ENCODE measurements at places on chromosomes 5 and 9. TPM values are rescaled to one million over a fixed set of nuclear protein-coding genes. Genes with fewer than 3 reads are reported as not detected.

DNA sequence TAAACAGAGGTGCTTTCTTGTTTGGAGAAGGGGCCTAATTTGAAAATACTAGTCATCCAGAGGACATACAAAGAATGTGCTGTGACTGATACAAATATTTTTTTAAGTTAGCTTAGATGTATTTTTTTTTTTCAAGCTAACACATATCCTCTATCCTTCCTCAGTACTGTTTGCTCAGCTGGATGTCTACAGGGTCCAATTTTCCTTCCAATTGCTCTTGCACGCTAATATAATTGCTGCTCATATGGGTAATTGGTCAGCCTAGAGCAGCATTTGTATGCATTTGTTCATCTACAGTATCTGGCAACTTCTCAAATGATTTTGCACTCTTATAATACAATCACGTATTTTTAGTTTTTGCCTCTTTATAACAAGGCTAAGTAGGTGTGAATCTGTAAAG, 84.7 kb downstream of the ZDHHC21 start:
- no peak for DNase-seq

The B4GALT1 gene
- 76.1 TPM for total RNA-seq

The SV2C gene
- total RNA-seq, result 0.15 TPM

- DNase-seq, result no peak
These were observed 60.5 kb downstream of the BASP1 start for GRCh38 chr5:17277907-17278306.

The RNF183 gene
- not detected for total RNA-seq

DNA sequence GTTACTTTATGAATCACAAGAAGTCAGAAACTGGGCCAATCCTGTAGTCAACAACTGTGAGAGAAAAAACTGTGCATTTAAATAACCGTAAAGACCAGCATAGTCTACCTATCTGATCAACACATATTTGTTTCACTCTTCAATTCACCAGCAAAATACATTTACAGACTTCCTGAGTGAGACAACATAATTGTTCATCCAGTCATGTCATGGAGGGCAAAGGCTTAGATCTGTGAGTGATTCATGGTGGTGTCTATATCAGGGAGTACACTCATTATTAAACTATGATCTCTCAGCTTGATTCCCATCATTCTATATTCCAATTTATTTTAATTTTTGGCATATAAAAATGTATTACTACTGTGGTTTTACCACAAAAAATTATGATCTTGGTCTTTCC, 694.6 kb downstream of the DNAH5 start:
- DNase-seq, result no peak

GRCh38 chr5:108521841-108522506, 140.1 kb upstream of the FBXL17 start:
- DNase-seq, result no peak

DNA sequence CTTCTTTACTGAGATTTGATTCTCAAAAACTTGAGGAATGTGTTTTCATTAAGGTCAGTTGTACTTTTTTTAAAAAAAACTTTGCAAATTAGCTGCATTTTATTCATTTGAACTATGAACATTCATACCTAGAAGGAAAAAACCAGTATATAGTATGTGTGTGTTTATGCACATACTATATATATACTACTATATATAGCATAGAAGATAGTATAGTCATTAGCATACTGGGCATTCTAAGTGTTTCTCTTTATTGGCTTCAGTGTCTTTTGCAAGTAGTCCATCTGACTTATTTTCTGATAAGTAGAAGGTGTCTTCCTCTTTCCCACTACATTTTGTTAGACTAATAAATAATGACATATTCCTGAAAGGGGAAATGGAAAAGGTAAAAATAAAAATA, 33.0 kb downstream of the ELOVL7 start:
- no peak for DNase-seq

The TCF7 gene
- 1.7 TPM for total RNA-seq

DNA sequence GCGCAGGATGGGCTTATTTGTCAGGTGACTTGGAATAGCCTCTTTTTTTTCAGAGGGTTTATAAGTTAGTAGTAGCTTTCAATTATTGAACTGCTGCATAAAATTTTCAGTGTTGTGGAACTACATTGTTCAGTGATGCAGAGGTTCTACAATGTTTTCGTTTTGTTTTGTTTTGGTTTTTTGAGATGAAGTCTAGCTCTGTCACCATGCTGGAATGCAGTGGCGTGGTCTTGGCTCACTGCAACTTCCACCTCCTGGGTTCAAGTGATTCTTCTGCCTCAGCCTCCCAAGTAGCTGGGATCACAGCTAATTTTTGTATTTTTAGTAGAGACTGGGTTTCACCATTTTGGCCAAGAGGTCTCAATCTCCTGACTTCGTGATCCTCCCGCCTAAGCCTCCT, 22.0 kb downstream of the NUP188 start:
- no peak for DNase-seq

- DNase-seq, result no peak
These were observed 13.3 kb upstream of the SEPTIN8 start for GRCh38 chr5:132790201-132790865.

- DNase-seq, result no peak
These were observed 3.4 kb upstream of the CCNO start for GRCh38 chr5:55236800-55237199.

DNA sequence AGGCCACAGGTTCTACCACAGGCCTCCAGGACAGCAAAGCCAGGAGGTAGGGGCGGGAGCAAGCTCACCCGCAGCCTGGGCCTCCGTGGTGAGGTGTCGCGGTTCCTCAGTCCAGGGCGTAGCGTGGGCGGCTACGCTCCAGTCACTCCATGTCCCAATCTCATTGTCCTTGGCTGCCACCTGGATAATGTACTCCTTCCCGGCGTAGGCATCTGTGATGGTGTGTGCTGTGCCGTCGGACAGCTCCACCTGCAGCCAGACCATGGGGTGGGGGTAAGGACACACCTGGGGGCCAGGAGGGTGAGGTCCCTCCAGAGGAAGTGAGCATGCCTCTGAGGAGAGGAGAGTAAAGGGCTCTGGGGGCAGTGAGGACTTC, 29.8 kb upstream of the ENHO start:
- DNase-seq, result no peak

DNA sequence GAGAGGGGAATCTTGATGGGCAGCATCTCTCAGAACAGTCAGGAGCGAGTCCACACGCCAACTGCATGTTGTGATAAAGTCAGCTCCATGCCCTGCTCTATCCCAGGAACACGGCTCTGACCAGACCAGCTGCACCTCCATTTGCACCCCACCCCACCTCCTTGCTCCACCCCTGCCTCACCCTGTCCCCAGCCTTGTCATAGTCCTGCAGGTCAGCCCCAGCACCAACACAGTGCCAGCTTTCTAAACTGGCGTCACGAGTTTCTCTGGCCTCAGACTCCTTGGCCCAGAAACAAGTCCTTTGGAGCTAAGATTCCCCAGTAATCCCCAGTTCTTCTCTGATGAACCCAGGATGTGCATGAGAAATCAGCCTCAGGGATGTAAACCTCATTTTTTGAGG, 23.5 kb downstream of the GGTA1 start:
- DNase-seq, result no peak

GRCh38 chr5:16936150-16936988, at the start of gene MYO10:
Gene MYO10 (minus strand): TSS chr5:16936288. CDS start chr5:16935808, 480 bp downstream.
- DNase-seq, result peak; percentile 68

DNA sequence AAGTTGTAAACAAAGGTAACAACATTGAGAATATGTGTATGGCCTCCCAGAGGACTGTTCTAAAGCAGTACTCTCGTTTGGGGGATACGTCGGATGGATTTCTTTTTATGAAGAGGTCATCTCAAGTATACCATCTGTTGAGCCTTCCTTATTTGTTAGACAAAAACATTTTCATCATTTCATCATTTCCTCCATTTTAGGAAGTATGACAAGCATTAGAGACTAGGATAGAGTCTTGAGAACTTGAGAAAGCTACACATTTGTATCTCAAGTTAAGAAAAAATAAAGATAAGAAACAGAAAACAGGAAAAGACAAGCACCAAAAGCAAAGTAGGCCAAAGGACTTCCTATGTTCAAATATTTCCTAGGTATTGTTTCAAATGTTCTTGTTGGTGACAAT, 307.0 kb downstream of the EFNA5 start:
- DNase-seq, result no peak

- no peak for DNase-seq
These were observed 32.4 kb downstream of the HAPLN1 start for GRCh38 chr5:83688281-83688680.

- DNase-seq, result no peak
These were observed 61.2 kb upstream of the TAF11L2 start for GRCh38 chr5:17436761-17437221.

DNA sequence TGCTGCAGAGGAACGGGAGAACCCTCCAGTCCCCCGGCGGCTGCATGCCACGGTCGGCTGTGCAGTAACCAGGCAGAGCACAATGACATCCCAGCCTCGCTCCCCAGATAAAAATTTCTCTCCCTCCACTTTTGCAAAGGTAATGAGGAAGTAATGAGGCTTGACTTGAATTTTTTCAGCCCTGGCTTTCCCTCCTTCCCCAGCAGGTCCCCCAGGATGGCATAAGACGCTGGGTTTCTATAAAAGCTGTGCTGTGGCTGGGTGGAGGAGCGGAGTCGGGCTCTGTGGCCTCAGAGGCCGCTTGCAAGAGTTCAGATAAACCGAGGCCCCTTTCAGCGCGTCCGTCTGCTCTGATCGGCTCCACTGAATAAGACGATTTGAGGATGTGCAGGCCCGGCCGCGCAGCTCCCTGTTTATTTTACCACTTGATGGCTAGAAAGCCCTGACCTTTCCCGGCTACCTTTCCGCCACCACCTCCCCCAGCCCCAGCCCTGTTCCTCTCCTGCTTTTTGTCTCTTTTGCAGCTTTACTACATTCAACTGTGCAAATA, 351.9 kb upstream of the IRX2 start:
- DNase-seq, result no peak

DNA sequence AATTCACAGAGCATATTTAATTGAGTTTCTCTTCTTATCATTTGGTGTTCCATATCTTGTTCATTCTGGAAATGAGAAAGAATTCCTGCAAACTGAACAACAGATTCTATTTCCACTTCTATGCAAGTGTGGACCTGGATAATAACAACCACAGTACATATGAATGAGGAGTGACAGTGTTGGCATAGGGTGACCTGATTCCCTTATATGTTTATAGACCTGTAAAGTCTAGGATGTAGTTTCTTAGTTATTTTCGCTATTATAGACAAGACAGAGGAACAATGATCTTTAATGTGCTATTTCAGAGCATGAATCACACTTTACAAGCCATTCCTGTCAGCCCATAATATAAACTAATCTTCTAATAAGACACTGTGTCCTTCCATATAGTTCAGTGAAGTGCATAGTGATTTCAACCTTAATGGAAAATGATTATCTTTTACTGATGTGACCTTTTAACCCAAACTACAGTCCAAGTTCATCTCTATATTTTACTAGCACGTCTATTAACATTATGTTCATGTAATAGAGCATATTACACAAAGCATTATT, 88.2 kb upstream of the FAM174A start:
- no peak for DNase-seq

The KLHL3 gene
- 24.6 TPM for total RNA-seq

The RLN2 gene
- total RNA-seq, result 0.41 TPM

The SAPCD2 gene
- 0.63 TPM for total RNA-seq

DNA sequence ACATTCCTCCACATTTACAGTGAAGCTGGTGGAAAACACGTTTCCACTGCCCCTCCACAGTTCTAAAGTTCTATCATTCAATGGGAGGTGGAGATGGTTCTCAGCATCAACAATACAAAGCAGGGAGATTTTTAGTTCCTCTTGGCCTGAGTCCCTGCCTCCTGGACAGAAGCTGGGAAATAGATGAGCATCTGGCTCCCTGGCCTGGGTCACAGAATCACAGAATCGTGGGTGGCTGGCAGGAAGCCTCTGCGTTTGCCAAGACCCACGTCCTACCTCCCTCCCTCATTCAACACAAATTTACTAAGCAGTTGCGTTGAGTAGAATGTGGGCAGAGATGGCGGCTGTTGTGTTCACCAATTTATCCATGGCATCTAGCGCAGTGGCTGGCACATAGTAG, 5.2 kb upstream of the PPARGC1B start:
- no peak for DNase-seq

DNA sequence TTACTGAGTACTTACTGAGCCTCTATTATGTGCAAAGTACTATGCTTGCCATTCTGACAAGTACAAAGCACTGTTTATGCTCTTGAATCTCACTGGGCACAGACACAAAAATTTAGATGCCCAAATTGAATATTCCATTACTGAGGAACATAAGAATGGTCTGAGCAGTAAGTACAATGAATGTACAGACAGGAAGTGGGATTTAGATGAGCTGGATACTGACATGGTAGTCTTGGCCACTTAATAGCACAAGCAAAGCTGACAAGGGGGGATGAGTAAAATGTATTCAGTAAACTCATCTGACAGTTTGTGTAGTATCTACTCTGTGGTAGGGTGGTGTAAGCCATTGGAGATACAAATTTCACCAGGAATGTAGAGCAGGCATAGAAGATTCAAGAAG, 132.4 kb downstream of the EFNA5 start:
- DNase-seq, result no peak

DNA sequence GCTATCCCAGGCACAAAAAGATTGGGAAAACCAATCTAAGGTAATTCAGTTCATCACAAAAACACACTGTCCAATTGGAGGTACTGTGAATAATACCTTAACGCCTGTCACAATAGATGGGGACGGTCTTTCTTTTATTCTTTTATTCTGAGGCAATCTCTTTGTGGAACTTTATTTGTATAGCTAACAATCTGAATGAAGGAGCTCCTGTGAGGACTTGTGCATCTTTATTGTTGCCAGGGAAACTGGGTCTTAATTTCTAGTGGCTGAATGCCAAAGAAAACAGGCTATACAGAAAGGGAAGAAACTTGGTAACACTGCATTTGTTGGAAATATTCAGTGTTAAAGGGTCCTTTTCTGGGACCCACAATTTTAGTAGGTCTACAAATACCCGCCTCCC, 546.9 kb upstream of the C9orf72 start:
- no peak for DNase-seq

DNA sequence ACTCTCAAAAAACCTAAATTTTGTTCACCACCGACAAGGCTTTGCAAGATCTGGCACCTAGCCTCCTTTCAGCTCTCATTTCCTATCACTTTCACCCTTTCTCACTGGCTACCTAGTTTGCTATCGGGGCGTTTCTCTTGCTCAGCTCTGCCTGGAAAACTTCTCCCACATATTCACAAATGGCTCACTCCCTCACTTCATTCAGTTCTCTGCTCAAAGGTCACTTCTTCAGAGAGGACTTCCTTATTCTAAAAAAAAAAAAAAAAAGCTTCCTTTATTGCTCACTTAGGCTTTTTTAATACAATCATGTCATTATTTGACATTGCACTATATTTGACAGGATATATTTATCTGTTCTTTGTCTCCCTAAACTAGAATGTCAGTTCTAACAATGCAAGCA, 2.1 kb upstream of the SLC25A46 start:
- DNase-seq, result no peak

- DNase-seq, result no peak
These were observed 13.6 kb downstream of the UBE2D2 start for GRCh38 chr5:139574641-139575312.

- no peak for DNase-seq
These were observed 248.9 kb downstream of the PIK3R1 start for GRCh38 chr5:68464424-68464823.

DNA sequence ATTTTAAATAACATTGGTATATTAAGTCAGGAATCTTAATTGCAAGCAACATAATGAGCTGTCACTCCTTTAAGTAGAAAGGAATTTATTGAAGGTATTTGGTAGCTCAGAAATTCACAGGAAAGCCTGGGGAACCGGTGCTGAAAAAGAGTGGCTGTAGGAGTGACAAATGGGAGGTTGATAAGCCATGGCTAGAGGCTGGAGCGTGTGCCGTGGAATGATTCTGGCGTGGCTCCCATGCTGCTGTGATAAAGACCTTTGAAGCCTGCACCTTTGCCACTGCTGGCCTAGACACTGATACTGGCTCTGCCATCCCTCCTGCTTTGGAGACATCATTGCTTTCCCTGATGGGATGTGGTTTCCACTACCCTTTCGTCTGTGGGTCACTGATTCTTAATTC, 65.7 kb upstream of the ATG10 start:
- DNase-seq, result no peak
